ENCODE measurements at places on chromosomes 3 and 15.

DNA sequence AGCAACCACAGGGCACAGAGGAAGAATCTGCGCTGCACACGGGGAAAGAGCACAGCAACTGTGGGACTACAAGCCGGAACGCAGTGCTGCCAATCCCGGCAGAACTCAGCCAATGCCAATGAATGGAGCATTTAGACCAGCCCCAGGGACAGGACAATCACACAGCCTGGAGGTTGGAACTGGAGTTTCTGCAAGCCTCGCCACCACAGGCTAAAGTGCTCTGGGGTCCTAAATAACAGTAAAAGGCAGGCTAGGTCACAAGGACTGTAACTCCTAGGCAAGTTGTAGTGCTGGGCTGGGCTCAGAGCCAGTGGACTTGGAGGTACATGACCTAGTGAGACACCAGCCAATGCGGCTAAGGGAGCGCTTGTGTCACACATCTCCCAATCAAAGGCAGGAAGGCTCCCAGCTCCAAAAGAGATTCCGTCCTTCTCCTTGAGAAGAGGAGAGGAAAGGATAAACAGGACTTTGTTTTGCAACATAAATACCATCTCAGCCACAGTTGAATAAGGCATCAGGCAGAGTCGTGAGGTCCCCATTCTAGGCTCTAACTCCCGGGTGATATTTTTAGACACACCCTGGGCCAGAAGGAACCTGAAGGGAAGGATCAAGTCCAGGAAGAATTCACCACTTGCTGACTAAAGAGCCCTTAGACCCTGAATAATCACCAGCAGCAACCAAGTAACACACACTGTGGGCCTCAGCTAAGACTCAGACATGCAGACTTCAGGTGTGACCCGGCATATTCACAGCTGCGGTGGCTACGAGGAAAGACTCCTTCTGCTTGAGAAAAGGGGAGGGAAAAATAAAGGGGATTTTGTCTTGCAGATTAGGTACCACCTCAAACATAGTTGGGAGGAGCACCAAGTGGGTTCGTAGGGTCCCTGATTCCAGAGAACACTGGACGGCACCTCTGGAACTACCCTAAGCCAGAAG, 85.5 kb upstream of the XXYLT1 start:
- no peak for DNase-seq

- no peak for DNase-seq
Measured at GRCh38 chr3:42080453-42080872, 10.7 kb upstream of the TRAK1 start.

- DNase-seq = no peak
Measured at GRCh38 chr3:122183893-122184590, 574 bp downstream of the CASR start.

DNA sequence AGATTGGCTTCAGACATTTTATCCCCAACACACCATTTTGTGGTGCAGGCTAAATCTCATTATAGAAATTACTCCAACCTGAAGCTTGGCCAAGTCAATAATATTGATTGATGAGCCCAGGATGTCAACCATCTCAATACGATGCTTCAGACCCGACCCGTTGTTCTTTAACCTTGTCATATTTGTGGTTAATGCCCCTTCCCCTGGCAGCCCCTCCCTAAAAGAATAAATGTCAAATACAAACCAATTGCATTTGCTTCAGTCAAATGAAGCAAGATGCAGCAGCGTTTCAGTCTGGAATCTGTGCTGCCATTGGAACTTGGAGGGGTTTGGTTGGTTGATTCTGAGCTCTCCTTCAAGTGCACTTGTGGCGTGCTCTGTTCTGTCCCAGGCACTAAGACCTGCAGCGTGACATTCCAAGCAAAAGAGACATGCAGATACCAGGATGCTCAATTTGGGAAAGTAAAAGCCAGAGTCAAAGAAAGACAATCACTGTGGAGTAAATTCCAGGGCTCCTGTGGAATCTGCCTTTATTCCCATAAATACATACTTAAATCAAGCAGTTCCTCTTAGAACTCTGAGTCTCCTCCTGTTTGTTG, 23.8 kb upstream of the PSMD6 start:
- DNase-seq = no peak

DNA sequence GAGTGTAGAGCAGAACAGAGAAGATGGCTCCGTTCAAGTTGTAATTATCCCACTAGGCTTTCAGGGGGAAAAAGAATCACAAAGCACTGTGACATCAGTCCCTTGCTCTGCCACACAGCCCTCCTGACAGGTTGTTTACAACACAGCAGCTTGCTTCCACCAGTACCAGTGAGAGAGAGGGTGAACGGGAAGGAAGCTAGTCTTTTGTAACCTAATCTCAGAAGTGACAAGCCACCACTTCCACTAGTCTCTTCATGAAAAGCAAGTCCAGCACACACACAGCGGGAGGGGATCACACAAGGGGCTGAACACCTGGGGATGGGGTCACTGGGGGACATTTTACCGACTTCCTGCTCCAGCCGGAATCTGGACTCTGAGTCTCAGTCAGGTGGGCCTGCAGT, 86.3 kb downstream of the FAM81A start:
- DNase-seq = no peak

GRCh38 chr3:52298149-52299098, 10.8 kb downstream of the GLYCTK start:
- DNase-seq = no peak

- DNase-seq = no peak
Measured at GRCh38 chr3:132285620-132285945, 31.6 kb upstream of the ACP3 start.

DNA sequence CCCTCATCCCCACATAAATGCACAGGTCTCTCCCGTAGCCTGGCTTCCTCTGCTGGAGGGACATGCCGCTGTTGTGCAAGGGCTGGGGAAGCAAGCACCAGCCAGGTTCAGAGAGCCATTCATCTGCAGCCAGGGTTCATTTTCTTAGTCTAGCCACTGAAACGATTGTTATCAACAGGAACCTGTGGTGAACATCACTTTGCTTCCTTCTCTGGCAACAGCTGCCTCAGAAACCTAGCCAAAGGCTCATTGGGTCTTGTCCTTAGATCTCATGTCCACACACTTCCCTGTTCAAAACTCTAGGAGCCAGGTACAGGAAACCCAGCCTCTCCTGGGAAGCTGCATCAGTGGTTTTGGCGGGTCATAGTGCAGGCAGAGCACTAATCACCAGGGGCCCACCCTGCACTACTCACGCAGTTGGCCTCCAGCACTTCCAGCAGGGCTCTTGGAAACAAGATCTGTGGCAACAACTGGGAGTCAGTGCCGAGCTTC, 47.0 kb downstream of the OXNAD1 start:
- DNase-seq = peak; percentile 65

DNA sequence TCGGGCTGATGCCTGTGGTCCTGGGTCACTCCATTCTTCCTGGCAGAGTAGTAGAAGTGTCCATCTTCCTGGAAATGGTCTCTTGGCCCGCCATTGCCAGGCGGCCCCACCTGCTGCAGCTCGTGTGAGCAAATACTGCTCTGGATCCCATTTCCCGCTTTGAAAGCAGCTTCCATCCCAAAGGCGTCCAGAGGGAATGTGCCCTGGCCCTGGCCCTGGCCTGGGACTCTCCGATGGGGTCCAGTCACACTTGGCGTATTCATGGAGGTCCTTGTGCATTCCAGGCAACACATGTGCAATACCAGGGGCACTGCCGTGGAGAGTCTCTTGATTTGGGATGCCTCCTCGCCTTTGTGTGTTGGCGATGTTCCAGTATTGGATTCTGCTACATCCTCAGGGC, 111.1 kb downstream of the SNRPN start:
- no peak for DNase-seq

GRCh38 chr3:14425581-14426304, 23.3 kb downstream of the SLC6A6 start:
- no peak for DNase-seq

DNA sequence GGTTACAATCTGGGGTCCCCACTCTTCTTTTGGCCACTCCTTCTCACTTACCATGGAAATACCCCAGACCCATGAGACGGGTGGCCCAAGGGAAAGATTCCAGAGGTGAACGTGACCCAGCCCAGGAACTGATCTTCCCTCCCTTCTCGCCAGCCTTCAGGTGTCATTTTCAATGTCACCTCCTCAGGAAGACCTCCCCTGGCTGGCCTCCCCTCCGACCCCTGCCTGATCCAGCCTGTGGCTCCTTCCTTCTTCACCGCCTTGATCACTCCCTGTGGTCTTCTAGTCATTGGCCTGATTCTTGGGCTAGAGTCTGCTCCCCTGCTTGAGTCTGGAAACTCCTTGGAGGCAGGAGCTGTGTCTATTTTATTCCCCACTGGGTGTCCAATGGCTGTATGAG, 146.1 kb downstream of the SMAD6 start:
- no peak for DNase-seq
